ENCODE measurements at places on chromosomes 2 and 18.

- DNase-seq = no peak
Measured at GRCh38 chr2:107025869-107026380, 140.0 kb upstream of the ST6GAL2 start.

DNA sequence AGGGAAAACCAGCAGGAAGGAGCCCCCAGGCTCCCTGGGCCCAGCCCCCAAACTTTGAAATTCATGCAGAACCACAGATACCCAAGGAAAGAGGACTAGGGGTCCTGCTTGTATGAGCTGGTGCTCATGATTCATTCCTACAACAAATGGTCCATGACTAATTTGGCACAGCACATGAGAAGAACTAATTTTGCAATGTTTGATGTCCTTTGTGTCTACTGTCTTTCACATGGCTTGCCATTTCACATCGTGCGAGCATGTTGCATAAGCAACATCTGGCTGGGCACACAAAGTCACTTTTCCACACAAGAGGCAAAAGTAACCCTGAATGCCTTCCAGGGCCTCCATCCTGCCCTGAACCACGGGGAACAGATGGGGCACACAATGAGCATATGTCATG, 149.6 kb upstream of the APCDD1 start:
- DNase-seq = no peak

- no peak for DNase-seq
Measured at GRCh38 chr2:159713631-159714246, 1.4 kb downstream of the MARCHF7 start.

GRCh38 chr18:39571511-39571910, 2005.9 kb upstream of the CELF4 start:
- no peak for DNase-seq

DNA sequence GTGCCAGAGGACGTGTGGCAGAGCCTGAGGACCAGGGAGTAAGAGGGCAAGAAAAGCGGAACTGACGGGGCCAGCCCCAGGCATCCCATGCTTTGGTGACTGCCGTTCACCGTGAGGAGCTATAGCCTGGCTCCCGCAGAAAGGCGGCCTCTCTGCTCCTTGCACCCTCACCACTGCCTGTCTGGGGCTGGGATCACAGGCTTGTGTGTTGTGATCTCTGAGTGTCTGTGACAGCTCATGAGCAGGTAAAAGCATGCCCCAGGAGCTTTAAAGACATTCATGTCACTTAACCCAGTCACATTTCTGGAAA, 266.8 kb upstream of the RAB6C start:
- DNase-seq = no peak

DNA sequence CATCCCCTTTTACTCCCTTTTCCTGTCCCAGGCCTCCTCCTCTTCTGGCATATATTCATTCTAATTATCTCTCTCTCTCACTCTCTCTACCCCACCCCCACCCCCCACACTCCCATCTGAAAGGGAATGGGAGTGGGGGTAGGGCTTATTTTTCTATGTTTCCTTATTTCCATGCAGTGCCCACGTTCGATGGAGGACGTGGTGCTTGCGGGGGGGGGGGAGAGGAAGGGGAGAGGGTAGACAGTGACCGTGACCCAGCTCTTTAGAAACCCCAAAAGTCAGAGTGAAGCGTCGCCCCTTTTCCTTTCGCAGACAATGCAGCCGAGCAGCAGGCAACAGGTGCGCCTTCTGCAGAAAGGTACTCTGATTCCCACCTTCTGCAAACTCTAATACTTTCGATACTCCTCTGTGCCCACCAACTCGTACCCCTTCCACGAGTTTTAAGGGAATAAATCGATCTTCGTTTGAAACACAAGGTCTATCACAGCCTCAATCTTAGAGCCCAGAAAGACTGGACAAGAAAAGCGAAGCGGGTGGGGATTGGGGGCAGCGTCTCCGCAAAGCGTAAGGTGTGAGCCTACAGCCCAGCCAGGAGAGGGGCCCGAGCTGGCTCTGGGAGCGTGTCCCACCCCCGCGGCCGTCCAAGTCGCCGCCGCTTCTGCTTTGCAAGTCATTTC, 891 bp upstream of the NR4A2 start:
- DNase-seq = peak; percentile 25

DNA sequence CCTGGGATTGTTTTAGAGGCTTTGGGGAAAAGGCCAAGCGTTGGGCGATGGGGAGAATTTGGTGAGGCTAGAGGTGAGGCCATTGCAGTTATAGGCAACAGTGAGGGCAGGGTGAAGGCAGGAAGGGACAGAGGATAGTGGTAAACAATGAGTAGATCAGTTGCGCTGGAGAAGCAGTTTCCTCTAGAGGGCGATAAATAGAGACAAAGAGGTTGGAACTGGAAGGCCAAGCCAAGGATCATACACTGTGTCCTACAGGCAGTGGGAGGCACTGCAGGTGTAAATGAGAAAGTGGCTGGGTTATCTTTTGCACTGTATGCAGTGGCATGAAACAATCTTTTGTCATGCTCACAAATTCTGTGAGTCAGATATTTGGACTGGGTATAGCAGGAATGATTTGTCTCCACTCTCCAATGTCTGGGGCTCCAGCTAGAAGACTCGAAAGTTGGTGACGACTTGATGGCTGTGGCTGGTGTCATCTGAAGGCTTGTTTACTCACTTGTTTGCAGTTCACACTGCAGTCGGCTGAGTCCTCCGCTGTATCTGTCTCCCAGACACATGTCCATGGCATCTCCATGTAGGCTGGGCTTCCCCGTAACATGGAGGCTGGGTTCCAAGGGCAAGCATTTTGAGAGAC, 82.1 kb downstream of the TNP1 start:
- peak; percentile 2 for DNase-seq

DNA sequence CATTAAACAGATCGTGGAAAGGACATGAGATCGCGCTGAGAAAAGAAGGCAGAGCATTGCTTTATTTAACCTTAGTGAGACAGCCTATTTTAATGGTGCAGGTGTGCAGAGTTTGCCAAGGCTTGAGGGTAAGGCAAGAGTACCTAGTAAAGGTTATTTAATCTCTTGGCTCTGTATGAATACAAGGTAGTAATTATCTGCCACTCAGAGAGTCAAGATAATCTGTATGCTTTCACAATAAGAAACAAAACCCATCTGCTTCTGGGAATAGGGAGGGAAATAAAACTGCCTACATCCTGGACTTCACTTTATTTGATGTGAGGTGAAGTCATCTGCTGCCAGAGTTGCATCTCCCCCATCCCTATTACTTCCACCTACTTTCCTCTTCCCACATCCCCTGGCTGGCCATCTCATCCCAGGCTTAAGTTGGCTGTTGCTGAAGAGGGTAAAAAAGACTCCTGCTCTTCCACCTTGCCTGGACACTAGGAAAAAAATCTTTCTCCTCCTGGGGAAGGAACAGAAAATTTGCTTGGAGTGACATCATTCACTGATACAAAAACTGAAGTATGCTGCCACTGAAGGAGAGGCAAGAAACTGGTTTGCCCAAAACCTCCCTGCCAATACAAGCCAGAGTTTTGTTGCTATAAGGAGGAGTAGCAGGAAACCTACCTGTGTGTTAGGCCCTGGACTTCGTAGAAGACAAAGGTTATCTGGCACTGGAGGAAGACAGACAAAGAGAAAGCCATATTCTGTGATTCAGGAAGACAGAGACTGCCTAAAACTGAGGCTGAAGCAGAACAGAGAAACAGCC, 35.8 kb upstream of the ARHGAP25 start:
- DNase-seq = no peak

Measured in activated CD4-positive, alpha-beta T cell treated with anti-CD3 and anti-CD28 coated beads for 24 hours (primary cell).